ENCODE measurements at places on chromosomes 13 and 19.

GRCh38 chr19:37817180-37817981 lies 38.0 kb upstream of the ZNF573 start:
- no peak for DNase-seq

- peak; percentile 26 for DNase-seq
These were observed 7.1 kb upstream of the DPP9 start for GRCh38 chr19:4730740-4731171.

GRCh38 chr19:51034704-51035103 lies at the start of gene KLK12:
Gene KLK12 (minus strand): TSS chr19:51035002. CDS start chr19:51034621, 381 bp downstream.
- DNase-seq = no peak

- DNase-seq = no peak
These were observed 15.8 kb downstream of the CFAP97D2 start for GRCh38 chr13:114194853-114195252.

GRCh38 chr13:37769078-37769477 lies 100.5 kb downstream of the TRPC4 start:
- no peak for DNase-seq

DNA sequence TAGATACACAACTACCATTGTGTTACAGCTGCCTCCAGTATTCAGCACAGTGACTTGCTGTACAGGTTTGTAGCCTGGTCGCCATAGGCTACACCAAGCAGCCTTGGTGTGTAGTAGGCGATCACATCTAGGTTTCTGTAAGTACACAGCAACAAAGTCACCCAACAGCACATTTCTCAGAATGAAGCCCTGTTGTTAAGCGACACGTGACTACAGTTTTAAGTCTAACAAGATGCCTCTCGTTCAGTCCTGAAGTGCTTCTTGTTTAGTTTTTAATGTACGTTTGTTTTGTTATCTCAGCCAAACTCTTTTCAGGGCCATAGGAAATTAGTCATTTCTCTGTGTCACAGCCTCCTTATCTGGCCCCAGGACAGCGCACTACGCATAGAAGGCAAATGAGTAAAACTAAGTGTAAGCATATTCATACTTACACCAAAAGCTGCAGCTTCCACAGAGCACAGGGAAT lies 50.0 kb upstream of the GPR183 start:
- no peak for DNase-seq

DNA sequence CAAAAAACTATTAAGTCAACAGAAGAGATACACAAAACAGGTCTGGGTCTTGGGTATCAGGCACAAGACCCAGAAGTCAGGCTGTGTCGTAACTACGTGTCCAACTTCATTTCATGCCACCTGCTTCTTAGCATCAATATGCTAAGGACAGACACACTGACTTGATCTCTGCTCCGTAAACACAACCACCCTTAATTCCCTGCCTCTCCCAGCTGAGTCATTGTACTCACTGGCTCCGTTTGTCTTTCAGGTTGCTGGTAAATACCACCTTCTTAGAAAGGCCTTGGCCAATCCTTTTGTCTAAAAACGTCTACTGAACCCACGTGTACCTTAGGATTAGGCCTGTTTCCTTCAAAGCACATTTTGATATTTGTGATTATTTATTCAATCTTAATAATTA lies 726.2 kb downstream of the PCDH9 start:
- DNase-seq = no peak

DNA sequence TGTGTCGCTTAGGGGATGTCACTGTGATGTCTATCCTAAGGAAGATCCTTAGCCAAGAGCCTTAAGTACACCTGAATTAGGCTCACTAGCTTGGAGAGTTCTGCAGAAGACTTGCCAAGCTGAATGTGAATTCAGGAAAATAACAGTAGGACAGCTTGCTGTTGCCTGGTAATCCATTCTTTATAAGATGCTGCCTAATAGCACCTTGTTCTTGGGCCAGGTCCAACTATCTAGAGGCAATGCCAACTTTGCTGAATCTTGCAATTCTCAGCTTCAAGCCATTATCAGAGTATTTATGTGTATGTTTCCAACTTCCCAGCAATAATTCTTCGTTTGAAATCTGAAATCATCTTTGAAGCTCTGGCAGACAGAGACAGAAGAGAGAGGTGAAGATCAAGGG lies 102.8 kb downstream of the PCDH17 start:
- DNase-seq = no peak

DNA sequence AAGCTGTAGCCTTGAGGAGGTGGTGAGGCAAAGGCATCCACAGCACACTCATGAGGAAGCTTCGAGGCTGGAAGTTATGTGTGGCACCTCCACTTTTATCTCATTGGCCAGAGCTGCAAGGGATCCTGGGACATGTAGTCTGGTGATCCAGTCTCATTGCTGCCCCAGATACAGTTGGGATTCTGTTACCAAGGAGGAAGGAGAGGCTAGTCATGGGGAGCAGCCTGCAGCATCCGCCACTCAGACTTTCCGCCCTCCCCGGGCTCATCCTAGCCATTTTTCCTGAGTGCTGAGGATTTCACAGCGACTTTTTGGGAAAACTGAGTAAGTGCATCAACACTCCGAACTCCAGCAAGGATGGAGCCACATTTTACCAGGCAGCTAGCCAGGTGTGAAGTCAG lies 74.4 kb downstream of the DPF1 start:
- DNase-seq = peak; percentile 20

DNA sequence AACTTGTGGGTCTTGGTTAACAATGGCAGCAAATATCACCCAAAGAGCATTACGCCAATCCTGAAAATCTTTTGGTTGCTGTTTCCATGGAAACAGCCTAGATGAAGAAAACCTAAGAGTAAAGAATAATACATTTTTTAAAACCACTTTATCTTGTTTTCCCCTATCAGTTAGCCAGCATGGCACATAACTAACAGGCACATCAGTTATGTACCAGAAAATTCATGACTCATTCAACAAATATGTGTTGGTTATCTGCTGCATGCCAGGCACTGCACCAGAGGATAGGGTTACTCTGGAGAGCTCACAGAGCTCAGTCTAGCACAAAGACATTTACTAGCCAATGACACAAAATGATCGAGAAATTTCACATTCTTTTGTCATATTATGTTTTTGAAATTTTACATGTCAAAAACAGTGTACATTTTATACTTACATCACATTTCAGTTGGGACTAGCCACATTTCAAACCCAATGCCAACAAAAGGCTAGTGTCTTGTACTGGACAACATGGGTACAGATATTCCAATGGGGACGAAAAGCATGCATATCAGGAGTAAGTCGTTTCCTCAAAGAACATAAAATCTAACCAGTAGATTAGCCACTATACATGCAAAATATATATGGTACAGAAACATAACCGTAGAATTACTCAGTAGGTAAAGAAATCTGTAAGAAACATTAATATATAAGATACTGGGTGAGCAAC lies 20.3 kb downstream of the LNX2 start:
- DNase-seq = no peak

GRCh38 chr13:91930687-91931086 lies 532.3 kb downstream of the GPC5 start:
- no peak for DNase-seq

GRCh38 chr13:91302111-91302510 lies 45.4 kb upstream of the MIR17HG start:
- DNase-seq = no peak

DNA sequence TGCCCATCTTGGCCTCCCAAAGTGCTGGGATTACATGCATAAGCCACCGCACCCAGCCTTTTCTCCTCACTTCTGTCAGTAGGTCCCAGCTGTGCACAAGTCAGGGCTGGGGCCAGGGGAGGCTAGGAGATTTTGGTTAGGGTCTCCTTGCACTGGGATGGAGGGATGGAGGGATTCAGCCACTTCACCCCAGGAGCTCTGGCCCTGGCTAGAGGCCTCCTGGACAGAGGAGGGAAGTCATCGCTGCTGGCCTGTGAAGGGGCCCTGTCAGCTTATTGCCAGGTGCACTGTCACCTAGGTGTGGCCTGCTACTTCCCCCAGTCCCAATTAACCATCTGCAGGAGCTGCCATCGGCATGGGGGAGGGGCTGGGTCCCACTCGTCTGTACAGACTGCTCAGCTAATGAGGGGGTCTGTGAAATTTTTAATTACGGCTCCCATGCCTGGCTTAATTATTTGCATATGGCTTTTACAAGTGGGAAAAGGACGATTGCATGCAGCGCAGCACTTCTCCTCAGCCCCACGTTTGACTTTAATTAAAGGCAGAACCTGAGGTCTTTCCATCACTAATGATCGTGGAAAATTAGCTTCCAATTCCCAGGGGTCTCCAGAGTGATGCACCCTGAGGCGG lies 52.4 kb downstream of the CHST8 start:
- no peak for DNase-seq
